ENCODE measurements at places on chromosomes 6 and 20.

GRCh38 chr6:37024656-37025337 lies 19.3 kb downstream of the FGD2 start:
- no peak for DNase-seq

DNA sequence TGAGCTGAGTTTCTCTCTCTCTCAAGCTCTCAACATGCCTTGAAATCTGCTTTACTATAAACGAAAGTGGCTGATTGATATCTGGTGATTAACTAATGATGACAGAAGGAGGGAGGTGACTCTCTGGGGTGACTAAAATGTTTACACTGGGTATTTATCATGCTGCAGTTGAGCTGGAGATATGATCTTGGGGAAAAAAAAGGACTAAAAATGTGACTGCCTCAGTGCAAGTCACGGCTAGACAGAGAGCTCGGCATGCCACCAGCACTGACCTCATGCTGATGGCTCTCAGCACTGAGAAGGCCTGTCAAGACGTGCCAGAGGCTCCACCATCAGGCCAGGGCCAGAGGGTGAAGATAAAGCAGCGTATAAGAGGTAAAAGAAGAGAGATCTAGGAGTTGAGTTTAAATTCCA lies 103.1 kb upstream of the SPACA1 start:
- DNase-seq: peak; percentile 15

DNA sequence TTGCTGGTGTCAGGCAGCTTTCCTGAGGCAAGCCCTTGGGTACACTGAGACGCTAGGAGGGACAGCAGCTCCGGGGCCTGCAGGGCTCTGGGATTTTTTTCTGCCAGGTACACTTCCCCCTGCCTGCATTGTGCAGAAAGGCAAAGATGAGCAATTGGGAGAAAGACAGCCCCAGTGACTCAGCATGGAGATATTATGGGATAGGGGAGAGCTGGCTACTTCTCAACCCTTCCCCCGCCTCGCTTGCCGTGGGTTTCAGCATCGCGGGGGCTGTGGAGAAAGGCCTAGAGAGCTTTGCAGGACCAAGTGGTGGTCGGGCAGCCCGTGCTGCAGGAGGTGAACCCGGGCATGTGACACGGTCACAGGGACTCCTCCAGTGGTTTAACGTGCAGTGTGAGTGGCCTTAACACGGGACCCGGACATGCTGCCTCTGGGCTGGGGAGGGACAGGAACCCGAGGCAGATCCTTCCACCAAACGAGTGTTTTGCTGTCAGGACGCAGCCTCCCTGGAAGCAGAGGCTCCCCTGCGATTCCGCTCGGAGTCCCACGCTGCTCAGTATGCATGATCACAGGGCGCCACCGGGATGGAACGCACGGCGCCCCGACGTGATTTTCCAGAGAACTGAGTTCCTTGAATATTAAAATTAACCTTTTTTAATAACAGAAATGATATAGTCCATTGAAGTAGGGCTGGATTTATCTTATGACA lies 139.9 kb downstream of the CDH4 start:
- no peak for DNase-seq

- peak; percentile 44 for DNase-seq
Observed at GRCh38 chr20:34824806-34825529, 483 bp downstream of the NCOA6 start.

GRCh38 chr6:47663462-47664216 lies 34.7 kb upstream of the ADGRF4 start:
- no peak for DNase-seq
